Activated CD4-positive, CD25-positive, alpha-beta regulatory T cell (primary cell): ENCODE measurements at places on chromosomes 5 and 9.

DNA sequence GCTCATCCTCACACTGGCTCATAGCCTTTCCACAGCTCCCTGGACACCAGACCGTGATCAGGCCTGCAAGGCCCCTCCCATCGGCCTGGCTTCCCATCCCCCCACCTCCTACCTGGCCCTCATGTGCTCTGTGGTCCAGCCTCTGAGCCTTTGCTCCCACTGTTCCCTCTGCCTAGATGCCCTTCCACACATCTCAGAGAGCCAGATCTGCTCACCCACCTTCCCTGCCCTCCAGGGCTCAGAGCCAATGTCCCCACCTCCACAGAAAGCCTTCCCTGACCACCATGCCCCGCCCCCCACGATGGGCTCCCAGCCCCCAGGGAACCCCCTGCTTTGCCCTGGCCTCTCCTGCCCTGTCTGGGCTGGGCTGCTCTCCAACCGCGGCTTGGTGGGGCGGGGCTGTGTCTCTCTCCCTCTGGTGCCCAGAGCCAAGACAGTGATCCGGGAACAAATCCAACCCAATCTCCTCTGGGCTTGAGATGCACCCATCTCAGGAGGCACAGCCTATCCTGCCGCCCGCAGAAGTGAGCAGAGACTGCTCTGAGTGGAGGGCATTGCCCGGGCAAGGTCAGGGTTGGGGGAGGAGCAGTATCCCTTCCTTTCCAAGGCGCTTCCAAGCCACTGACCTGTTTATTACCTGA is 1.6 kb downstream of the NINJ1 start:
- no peak for DNase-seq

- DNase-seq: no peak
These were observed 30.4 kb upstream of the SLC2A8 start for GRCh38 chr9:127366594-127366993.

- no peak for DNase-seq
These were observed 23.4 kb upstream of the GPX8 start for GRCh38 chr5:55136521-55136920.

DNA sequence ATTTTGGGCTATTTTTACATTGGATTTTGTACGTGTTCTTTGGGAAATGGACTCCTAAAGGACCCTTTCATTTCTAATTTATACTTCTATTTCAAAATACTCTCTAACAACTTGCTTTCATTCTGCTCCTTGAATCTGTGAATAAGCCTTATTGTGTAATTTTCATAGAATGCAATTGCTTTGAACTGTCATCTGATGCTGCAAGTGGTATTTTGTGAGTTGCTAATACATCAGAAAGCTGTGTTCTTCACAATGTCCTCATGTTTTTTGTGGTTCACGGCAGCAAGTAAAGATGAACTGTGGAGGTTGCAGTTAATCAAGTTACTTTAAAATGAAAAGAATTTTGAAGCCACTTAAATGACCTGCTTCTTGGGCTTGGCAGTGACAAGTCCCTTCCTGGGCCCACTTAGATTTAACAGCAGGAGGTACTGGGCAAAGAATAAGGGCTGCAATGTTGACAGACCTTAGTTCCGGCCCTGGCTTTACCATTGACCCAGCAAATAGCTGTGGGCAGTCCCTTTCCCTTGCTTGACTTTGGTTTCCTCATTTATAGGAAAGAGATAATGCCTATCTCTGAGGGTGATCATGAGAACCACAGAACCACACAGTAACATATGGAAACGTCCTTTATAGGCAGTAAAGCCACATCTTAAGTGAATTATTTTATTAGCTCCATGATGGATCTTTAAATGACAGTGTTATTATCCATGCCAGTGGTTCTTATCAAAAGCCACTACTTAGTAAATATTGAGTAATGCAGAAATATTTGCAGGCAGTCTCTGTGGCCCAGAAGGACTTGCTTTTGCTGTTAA is 54.8 kb downstream of the IQGAP2 start:
- DNase-seq: no peak

- no peak for DNase-seq
These were observed 86.7 kb upstream of the SLC30A5 start for GRCh38 chr5:69007163-69007562.

- DNase-seq: peak; percentile 16
These were observed 21.8 kb downstream of the FYB1 start for GRCh38 chr5:39197556-39197955.

GRCh38 chr9:95102572-95102971 is 214.9 kb downstream of the FANCC start:
- DNase-seq: no peak

DNA sequence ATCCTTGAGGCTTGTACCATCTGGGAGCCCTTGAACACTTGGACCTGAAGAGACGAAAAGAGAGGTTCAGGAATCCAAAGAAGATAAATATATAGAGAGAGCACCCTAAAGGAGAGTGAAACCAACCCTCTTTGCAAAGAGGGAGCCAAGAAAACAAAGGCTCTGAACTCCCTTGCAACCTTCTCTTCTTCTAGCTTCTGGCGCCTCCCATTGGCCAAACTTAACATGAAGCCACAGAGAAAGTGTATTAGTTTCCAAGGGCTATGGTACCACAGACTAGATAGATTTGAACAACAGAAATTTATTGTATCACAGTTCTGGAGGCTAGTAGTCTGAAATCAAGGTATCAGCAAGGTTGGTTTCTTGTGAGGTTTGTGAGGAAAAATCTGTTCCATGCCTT is 175.1 kb downstream of the HCN1 start:
- DNase-seq: no peak

GRCh38 chr5:150671509-150672236 is 10.6 kb downstream of the MYOZ3 start:
- no peak for DNase-seq

DNA sequence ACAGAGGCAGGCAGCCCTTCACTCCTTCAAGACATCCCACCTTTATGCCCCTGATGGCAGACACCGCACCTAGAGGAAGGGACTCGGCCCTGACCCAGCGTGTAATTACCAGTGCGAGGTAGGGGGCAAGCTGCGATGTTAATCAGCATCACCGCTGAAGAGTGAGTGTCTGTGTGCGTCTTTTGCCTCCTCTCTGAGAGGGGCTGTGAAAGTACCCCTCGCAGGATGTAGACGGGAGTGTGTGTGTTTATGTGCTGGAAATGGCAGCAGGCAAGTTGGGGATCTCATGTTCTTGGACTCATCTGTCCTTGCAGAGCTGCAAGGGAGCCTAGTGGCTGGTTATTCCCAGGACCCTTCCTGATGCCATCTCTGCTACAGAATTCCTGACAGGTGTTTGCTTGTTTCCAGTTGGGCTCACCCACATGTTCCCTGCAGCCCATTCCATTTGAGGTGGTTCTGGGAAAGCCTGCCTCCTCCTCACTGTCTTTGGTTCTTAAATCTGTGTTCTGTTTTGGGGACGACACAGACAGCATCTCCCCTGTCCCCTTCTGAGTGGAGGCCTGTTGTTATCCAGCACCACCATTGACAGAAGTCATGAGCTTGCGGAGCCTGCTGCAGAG is 70.5 kb downstream of the ZNF618 start:
- DNase-seq: no peak

DNA sequence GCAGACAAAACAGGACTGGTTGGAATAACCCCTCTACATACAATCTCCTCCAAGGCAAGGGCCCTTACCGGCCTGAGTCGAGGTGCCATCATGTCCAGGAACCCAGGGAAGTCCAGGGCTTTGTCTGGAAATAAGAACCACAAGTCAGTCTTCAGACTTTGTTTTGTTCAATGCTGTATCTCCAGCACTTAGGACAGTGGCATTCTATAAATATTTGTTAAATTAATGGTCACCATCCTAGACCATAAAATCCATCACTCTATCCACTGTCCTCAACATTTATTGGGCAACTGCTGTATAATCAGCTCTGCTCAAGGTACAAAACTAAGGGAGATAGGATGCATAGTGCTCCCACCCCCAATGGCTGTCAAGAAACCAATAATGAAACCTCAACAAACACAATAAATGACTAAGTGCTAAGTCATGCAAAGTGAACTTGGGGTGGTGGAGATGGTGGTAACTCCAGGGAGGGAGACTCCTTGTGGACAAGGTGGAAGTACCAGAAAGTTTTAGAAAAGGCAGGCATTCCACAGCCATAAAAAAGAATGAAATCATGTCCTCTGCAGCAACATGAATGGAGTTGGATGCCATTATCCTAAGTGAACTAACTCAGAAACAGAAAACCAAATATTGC is 5.0 kb downstream of the RELL2 start:
- no peak for DNase-seq

GRCh38 chr5:102762095-102762534 is 7.0 kb downstream of the PAM start:
- DNase-seq: no peak

GRCh38 chr5:4370218-4370617 is 769.9 kb upstream of the ADAMTS16 start:
- no peak for DNase-seq

- DNase-seq: no peak
These were observed 232.5 kb downstream of the PJA2 start for GRCh38 chr5:109177227-109177626.

GRCh38 chr9:15469406-15469805 is 41.4 kb downstream of the PSIP1 start:
- DNase-seq: no peak

GRCh38 chr9:91835216-91835615 is 114.8 kb downstream of the ROR2 start:
- DNase-seq: no peak

DNA sequence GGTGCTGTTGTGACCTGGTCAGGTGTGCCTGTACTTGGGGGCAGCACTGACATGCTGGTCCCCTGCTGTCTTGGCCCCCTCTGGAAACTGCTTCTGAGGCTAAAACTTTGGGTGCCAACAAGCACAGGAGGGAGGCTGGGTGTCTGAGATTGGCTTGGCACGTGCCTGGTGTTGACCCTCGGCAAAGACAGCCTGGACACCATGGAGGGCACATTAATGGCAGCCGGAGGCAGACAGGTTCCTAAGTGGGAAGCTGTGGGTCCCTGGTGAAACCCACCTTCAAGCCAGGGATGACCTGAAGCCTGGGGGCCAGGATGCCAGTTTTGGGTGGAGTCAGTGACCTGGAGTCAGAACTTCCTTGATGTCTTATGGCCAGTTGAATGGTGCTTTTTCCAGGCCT is 894.1 kb downstream of the PTPRD start:
- DNase-seq: no peak

GRCh38 chr5:42581845-42582244 is 158.6 kb downstream of the GHR start:
- DNase-seq: no peak

GRCh38 chr9:134522976-134523375 is 118.6 kb upstream of the COL5A1 start:
- no peak for DNase-seq

- DNase-seq: no peak
These were observed 3.2 kb downstream of the WHRN start for GRCh38 chr9:114501796-114502682.

DNA sequence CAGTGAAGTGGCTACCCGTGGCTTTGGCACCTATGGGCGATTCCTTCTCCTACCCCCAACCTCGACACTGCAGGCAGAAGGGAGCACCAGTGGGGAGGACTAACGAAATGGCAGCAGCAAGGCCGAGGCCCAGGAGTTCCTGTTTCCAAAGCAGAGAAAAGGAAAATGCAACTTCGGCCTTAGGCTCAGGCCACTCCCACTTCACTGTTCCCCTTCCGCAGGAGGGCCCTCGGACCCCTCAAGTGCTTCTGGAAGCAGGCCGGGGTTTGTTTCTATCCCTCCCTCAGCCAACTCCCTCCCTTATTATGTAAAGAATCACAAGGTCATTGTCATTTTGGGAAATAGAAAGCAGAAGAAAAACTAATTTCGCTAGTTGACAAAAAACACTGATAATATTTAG is 36.4 kb upstream of the NKX2-5 start:
- no peak for DNase-seq

DNA sequence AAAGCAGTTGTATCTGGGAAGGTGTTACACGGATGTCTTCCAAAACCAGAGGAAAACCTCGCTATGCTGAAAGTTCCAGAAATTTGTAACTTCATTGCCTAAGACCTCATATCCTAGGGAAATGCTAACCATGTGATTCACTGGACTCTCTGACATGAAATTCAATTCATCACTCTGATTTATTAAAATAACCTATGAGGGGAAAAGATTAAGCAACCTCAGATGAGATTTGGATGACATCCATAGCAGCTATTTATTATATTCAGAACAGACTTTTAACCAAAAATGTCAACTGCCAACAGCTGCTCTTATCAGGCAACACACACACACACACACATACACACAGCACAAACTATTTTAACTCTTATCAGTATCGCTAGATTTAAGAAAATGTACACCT is 1006.4 kb upstream of the CTNND2 start:
- DNase-seq: no peak

- no peak for DNase-seq
These were observed 123.9 kb downstream of the GHR start for GRCh38 chr5:42547141-42547540.

DNA sequence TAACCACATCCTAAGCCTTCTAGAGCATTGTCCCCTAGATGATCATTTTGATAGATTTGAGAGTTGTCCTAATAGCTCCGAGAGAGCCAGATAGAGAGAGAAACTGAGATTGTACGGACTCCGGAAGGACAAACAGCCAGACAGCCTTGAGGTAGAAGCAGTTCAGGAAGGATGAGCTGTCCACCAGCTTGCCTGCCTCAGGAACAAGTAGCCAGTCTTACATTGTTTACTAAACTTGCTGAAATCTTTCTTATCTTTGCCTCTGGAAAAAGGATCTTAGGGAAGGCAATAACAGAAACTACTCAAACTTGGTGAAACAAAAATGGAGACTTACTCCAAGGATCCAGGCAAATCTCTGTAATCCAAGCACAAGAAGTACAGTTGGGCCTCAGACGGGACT is 39.0 kb upstream of the SAP30L start:
- no peak for DNase-seq

GRCh38 chr5:14464671-14465070 is 116.9 kb upstream of the OTULINL start:
- DNase-seq: no peak

- DNase-seq: no peak
These were observed 12.0 kb downstream of the LRRC26 start for GRCh38 chr9:137157618-137158415.

DNA sequence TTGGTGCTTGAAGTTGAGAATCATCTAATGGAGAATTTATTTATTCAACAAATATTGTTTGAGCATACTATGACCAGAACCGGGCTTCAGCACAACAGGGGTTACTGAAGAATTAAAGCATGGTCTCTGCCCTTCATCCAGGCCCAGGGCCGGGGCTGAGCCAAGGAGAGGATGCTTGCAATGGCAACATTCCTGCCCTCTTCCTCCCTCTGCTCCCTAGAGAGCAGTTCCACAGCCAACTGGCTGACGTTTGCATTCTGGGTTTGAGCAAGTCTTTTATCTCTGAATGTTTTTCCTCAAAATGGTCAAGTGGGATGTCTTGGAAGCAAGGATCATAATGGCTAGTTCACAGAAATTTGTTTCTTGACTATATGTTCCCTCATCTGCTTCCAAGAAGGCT is 80.7 kb downstream of the GLDC start:
- DNase-seq: no peak

DNA sequence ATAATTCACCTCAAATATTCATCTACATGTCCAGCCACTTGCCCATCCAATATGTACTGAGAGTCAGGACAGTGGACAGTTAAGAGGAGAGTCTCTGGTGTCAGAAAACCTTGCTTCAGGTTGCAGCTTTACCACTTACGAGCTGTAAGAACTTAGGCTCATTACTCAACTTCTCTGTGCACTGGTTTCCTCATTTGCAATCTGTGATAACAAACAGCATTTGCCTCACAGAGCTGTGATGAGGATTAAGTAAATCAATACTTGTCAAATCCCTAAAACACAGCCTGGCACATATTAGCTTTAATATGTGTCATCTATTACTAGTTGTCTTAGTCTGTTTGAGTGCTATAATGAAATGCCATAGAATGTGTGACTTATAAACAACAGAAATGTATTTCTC is 8.6 kb downstream of the GOLGA1 start:
- no peak for DNase-seq

GRCh38 chr9:118957585-118957984 is 411.6 kb downstream of the BRINP1 start:
- no peak for DNase-seq
